Epithelial cell of prostate (primary cell): ENCODE measurements at places on chromosomes 7 and 10.

DNA sequence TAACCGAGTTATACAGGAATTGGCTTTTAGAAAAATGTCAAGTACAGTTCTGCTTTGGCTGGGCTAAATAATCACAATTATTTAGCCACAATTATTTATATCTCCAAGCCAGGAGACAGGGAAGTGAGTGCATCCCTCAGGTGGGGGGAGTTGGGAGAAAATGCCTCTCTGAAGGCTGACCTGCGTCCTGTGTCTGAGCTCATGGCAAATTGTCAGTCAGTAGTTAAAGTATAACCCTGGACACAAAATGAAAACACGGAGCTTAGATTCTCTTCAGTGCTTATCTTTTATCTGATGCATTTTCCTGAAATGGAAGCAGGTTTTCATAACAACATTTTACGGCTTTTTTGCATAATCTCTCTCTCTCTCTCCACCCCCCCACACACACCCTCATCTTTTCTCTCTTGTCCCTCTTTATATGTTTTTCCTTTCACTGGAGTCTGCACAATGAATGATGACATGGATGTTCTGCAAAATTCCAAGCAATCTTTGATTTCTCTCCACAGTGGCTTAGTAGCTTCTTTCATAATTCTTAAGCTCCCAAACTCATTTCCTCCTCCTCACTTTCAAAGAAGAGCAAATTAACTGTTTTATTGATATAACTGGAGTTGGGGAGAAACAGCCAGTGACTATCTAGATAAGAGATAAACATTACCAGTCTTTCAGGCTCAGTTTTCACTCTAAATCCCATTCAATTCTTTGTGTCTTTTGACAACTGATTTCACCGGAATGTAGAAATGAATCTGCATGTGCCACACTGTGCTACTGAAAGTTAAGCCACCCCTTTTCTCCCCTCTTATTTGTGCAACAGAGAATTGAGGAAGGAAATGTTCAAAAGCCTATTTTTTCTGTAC, 521.4 kb upstream of the GHITM start:
- no peak for DNase-seq

- no peak for DNase-seq
These were observed 30.9 kb downstream of the LAMB1 start for GRCh38 chr7:107972075-107972482.

DNA sequence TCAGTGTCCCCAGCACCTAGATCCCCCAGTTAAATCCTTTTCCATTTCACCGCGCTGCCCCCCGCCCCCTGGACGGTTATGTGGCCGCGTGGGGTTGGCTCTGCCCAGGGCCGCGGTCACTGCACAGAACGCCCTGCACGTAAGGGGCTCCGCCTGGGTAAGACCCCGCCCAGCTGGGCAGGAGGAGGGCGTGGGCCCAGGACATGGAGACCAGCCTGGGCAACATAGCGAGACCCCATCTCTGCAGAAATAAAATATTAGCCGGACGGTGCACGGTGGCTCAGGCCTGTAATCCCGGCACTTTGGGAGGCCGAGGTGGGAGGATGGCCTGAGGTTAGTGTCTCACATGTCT, 650 bp upstream of the ZFAND2A start:
- DNase-seq: no peak

GRCh38 chr7:158550394-158550700, 37.3 kb downstream of the PTPRN2 start:
- DNase-seq: no peak

DNA sequence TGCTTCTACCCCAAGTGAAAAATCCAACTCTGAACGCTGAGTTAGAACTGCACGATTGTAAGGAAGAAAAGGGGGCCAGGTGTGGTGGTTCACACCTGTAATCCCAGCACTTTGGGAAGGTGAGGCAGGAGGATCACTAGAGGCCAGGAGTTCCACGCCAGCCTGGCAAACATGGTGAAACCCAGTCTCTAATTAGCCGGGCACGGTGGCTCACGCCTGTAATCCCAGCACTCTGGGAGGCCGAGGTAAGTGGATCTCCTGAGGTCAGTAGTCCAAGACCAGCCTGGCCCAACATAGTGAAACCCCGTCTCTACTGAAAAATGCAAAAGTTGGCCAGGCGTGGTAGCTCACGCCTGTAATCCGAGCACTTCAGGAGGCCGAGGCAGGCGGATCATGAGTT, 9.0 kb downstream of the GUSB start:
- no peak for DNase-seq

- peak; percentile 10 for DNase-seq
These were observed 17.6 kb downstream of the LRRN3 start for GRCh38 chr7:111108496-111108895.

GRCh38 chr10:1735562-1735961, 1.8 kb downstream of the ADARB2 start:
- DNase-seq: no peak

DNA sequence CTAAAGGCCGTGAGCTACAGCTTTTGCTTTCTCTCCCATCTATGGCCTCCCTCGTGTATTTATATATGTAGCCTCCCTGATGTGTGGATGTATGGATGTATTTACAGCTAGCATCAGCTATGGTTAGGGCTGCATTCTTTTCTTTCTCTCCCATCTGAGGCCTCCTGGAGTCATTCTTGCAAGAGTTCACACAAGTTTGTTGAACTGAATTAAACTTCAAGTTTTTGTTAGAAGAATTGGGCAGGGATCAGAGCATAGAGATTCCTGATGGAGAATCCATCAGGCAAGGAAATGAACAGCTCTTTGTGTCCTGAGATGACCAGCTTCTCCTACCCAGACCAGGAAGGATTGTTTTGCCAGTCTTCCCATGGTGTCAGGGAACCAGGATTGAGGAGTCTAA, 60.3 kb downstream of the AHCYL2 start:
- DNase-seq: no peak
